ENCODE measurements at places on chromosomes 3 and 15. TPM values are rescaled to one million over a fixed set of nuclear protein-coding genes. Genes with fewer than 3 reads are reported as not detected.

DNA sequence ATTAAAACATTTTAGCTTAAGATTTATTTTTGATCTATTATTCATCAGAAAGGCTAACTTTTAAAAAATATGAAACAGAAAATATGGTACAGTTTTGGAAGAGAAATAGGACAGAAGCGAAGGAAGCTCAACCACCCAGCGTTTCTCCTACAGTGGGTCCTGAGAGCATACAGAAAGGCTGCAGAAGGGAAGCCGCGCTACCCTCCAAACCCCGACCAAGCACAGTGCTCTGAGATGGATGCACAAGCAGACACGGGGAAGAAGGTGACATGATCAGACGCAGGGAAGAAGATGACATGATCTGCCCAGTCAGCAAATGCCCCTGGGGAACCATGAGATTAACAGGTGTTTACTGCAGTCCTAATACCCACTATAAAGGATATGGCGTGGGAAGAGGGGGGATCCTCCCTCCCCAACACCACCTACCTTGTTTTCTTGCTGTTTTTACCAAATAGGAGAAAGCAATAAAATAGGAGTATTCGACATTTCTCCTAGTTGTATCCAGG, 14.4 kb downstream of the DCUN1D1 start:
- H3K4me1 ChIP-seq, result peaks cover 59% of the 10 kb centered on the region
- H3K36me3 ChIP-seq, result peaks cover 56% of the 10 kb centered on the region
- no peak for DNase-seq
- no peaks in the 10 kb centered on the region for H3K27me3 ChIP-seq

- H3K4me1 ChIP-seq, result no peaks in the 10 kb centered on the region
- no peak overlapping the region for H3K4me3 ChIP-seq
- no peak for DNase-seq
- H3K27ac ChIP-seq, result no peak overlapping the region
- H3K27me3 ChIP-seq, result peaks cover 6% of the 10 kb centered on the region
Observed at GRCh38 chr3:18024715-18025114, 282.3 kb upstream of the TBC1D5 start.

- no peaks in the 10 kb centered on the region for H3K4me1 ChIP-seq
- H3K4me3 ChIP-seq, result no peak overlapping the region
- H3K27ac ChIP-seq, result no peak overlapping the region
- no peaks in the 10 kb centered on the region for H3K27me3 ChIP-seq
- H3K36me3 ChIP-seq, result no peaks in the 10 kb centered on the region
Observed at GRCh38 chr3:78277801-78278200, 1237.9 kb downstream of the ROBO2 start.

DNA sequence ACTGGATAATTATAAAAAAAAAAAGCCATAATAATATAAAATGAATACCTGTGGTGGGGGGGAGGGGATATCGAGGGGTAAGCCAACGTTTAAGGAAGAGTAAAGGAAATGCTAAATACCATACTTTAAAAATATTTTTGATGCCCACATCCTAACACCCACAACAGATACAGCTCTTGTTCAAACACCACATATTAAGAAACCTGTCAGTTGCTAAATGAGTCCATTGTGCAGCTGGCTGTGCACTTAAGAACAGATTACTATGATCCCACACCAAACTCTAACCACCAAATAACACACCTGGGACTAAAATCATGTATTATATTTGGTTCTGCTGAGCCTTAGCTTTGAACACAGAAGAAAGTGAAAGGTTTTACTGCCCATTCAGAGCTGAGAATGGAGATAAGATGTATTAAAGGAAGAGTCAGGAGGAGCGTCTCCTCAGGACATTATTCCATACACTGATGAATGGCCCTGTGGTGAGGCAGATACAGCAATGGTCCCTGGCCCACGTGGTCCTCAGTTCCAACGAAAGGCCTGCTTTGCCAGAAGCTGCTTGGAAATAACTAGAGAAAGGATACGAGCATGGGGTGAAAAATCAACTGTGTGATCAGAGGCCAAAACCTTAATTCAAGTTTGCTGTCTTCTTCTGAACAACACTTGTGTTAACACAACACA, 515.4 kb downstream of the FOXP1 start:
- peak overlapping the region; percentile 13 for H3K4me3 ChIP-seq
- no peaks in the 10 kb centered on the region for H3K27me3 ChIP-seq
- peaks cover 57% of the 10 kb centered on the region for H3K4me1 ChIP-seq
- H3K36me3 ChIP-seq, result peaks cover under 1% of the 10 kb centered on the region
- H3K27ac ChIP-seq, result peak overlapping the region; percentile 82
- DNase-seq, result peak; percentile 44

- H3K27me3 ChIP-seq, result no peaks in the 10 kb centered on the region
- H3K27ac ChIP-seq, result peak overlapping the region; percentile 97
- H3K4me1 ChIP-seq, result peaks cover 67% of the 10 kb centered on the region
- H3K36me3 ChIP-seq, result peaks cover 53% of the 10 kb centered on the region
- peak overlapping the region; percentile 87 for H3K4me3 ChIP-seq
- peak; percentile 83 for DNase-seq
Observed at GRCh38 chr15:85689729-85690128, 105.0 kb downstream of the KLHL25 start.

GRCh38 chr3:185737020-185737419, 87.8 kb downstream of the IGF2BP2 start:
- no peak for DNase-seq
- H3K27ac ChIP-seq, result no peak overlapping the region
- peaks cover 11% of the 10 kb centered on the region for H3K27me3 ChIP-seq
- H3K36me3 ChIP-seq, result no peaks in the 10 kb centered on the region

DNA sequence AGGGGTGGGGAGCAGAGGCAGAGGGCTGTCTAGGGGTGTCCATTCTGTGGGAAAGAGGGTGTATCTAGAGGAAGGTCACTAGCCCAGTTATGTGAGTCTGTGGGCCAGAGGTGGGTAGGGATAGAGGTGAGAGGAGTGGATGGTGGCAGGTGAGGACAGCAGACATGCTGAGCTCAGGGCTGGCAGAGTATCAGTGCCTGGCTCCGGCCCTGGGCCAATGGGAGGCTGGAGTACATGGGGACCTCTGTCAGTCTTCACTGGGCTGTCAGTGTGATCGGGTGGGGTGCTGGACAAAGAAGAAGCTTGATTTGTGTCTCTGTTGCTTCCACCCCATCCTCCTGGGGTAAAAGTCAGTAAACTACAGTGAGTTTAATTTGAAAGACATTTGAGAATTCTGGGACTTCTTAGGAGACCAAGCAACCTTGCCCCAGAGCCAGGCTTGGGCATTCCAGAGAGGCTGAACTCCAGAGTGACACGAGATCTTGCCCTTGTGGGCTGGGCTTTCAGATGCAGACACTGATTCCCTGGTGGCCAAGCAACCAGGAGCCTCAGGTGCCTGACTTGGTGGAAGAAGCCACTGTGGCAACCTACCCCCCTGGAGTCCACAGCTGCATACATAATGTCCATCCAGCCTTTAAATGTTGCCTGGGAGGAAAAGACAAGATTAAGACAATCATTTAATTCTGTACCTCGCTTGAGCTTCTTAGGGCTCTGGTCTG, 60.7 kb downstream of the EXOG start:
- H3K27me3 ChIP-seq, result peaks cover 4% of the 10 kb centered on the region
- no peaks in the 10 kb centered on the region for H3K4me1 ChIP-seq
- no peak overlapping the region for H3K27ac ChIP-seq
- no peaks in the 10 kb centered on the region for H3K36me3 ChIP-seq
- no peak for DNase-seq

GRCh38 chr15:87523516-87523915, 733.0 kb downstream of the NTRK3 start:
- no peaks in the 10 kb centered on the region for H3K36me3 ChIP-seq
- DNase-seq, result no peak
- no peak overlapping the region for H3K27ac ChIP-seq

- no peak overlapping the region for H3K27ac ChIP-seq
- DNase-seq, result no peak
- no peaks in the 10 kb centered on the region for H3K36me3 ChIP-seq
- H3K4me3 ChIP-seq, result no peak overlapping the region
- H3K4me1 ChIP-seq, result no peaks in the 10 kb centered on the region
- no peaks in the 10 kb centered on the region for H3K27me3 ChIP-seq
Observed at GRCh38 chr3:110646496-110646895, 425.1 kb upstream of the NECTIN3 start.

DNA sequence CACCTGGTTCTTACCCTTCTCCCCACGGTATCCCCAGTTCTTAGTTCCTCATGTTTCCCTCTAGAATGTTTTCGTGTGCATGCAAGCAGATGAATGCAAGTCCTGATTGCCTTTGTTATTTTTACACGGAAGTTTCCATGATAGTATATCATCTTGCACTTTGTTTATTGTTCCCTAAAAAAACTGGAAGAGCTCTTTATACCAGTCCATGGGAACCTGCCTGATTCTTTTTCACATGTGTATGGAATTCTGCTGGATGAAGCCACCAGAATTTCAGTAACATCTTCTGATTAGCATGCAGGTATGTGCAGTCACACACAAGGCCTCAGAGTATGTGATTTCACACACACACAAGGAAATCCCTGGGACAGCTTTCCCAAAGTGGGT, 16.0 kb upstream of the LRRK1 start:
- peaks cover 10% of the 10 kb centered on the region for H3K27me3 ChIP-seq
- H3K27ac ChIP-seq, result no peak overlapping the region
- no peak overlapping the region for H3K4me3 ChIP-seq
- DNase-seq, result no peak
- H3K4me1 ChIP-seq, result no peaks in the 10 kb centered on the region

GRCh38 chr3:8665407-8665896, 20.9 kb upstream of the SSUH2 start:
- H3K4me3 ChIP-seq, result no peak overlapping the region
- H3K27ac ChIP-seq, result no peak overlapping the region
- no peak for DNase-seq
- no peaks in the 10 kb centered on the region for H3K4me1 ChIP-seq

DNA sequence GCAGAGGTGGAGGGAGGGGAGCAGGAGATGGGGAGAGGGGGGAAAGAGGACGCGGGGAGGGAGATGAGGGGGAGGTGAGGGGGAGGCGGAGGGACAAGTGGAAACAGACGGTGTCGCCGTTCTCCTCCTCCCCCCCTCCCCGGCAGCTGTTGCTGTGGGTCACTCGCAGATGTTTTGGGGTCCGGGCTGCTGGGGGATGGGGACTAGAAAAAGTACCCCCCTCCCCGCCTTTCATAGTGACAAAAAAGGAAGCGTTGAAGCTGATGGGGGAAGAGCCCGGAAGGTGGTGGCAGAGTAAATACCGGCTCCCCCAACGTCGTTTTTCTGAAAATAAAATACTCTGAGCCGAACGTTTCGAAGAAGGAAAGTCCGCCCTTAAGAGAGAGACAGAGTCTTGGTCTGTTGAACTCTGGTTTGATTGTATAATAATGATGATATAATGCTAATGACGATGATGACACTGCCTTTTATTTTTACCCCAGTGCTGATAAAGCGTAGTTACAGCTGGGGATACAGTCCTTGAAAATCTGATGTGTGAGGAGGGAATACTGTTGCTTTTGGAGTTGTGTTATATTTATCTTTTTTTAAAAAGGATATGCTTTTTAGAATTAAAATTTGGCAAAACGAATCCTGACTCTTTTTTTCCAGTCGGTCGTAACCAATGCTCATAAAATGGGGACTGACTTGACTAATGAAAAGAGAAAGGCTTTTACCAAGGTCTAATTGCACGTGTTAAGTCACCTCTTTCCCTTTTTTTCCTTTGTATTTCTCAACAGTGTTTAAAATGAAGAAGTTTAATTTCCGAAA, 993 bp downstream of the STXBP5L start:
- H3K27me3 ChIP-seq, result peaks cover 38% of the 10 kb centered on the region
- H3K36me3 ChIP-seq, result no peaks in the 10 kb centered on the region
- DNase-seq, result no peak
- H3K27ac ChIP-seq, result no peak overlapping the region

- peaks cover 40% of the 10 kb centered on the region for H3K36me3 ChIP-seq
- H3K27ac ChIP-seq, result no peak overlapping the region
- H3K4me1 ChIP-seq, result no peaks in the 10 kb centered on the region
- no peak for DNase-seq
Observed at GRCh38 chr3:195297446-195297845, 26.5 kb upstream of the XXYLT1 start.

DNA sequence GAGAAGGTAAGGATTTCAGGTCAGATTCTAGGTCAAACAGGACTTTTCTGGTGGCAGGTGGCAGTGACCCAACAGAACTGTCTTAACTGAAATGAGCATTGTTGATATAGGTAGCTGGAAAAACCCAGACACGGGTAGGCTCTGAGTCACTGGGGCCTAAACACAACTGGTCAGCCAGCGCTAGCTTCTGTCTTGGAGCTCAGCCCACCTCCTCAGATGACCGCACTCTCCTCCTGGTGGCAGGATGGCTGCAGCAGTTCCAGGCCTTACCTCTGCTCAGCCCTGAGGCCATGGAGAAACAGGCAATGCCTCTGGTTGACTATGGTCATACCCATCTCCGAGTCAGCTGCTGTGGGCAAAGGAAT, 61.1 kb upstream of the GATA2 start:
- peaks cover 2% of the 10 kb centered on the region for H3K4me1 ChIP-seq
- H3K4me3 ChIP-seq, result no peak overlapping the region
- no peak for DNase-seq
- H3K27me3 ChIP-seq, result peaks cover 33% of the 10 kb centered on the region

GRCh38 chr3:88226910-88227309, 77.2 kb downstream of the C3orf38 start:
- H3K27ac ChIP-seq, result no peak overlapping the region
- no peaks in the 10 kb centered on the region for H3K36me3 ChIP-seq
- no peak overlapping the region for H3K4me3 ChIP-seq
- no peak for DNase-seq
- no peaks in the 10 kb centered on the region for H3K4me1 ChIP-seq

DNA sequence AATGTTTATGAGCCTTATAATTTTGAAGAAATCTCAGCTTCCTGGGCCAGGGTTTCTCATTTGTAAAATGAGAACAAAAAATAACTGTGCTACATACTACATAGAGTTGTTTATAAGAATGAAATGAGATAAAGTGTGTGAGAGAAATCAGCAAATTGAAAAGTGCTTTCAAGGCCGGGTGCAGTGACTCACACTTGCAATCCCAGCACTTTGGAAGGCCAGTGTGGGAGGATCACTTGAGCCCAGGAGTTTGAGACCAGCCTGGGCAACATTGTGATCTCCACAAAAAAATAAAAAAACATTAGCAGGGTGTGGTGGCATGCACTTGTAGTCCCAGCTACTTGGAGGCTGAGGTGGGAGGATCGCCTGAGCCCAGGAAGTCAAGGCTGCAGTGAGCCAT, 22.4 kb downstream of the FOXB1 start:
- H3K27me3 ChIP-seq, result peaks cover 2% of the 10 kb centered on the region
- H3K4me3 ChIP-seq, result no peak overlapping the region
- peaks cover 8% of the 10 kb centered on the region for H3K4me1 ChIP-seq
- no peak overlapping the region for H3K27ac ChIP-seq
- H3K36me3 ChIP-seq, result peaks cover 4% of the 10 kb centered on the region

The SOX14 gene
- total RNA-seq, result not detected

The INKA1 gene
- total RNA-seq, result 1.3 TPM

The TRH gene
- total RNA-seq, result not detected

The KNG1 gene
- not detected for total RNA-seq

The UBE2E2 gene
- total RNA-seq, result 11.3 TPM

The FEZF2 gene
- not detected for total RNA-seq

The UTS2B gene
- not detected for total RNA-seq

Data from activated CD8-positive, alpha-beta T cell treated with anti-CD3 and anti-CD28 coated beads, Interleukin-2, amount 10 ng/mL, durations not matched to agents 7 days and 5 days (primary cell).